GM12891 (cell line): ENCODE measurements at places on chromosomes 6 and 20.

DNA sequence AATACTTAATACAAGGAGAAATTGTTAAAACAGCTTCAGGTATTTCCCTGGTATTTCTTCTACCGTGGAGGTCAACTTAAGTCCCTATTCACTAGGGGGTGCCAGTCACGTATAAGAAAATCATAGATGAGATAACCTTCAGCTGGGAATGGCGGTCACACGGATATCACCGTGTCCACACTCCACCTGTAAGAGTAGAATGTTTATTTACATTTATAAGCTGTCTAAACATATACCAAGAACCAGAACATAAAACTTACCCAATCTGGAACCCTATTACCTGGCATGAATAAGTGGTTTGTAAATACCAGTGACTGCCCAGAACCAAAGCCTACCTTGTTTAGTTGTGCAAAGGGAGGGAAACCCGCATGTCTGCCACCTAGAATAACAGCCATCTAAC is 1.9 kb upstream of the ELOVL4 start:
- DNase-seq: no peak

GRCh38 chr6:9745966-9746365 is 668.9 kb downstream of the TFAP2A start:
- no peak for DNase-seq

DNA sequence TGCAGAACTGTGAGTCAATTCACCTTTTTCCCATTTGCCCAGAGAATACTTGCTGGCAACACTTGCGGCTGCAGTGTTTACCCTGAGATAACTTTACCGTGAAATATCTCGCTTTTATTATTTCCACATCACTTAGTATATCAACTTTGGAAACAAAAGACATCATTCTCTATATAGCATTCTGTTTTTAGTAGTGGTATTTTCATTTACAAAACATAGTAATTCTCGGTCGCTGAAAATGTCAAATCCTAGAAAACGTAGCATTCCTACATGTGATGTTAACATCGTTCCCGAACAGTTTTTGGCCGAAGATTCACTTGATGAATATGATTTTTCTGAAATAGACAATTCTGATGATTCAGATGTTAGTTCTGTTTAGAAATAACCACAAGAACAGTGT is 52.0 kb downstream of the NHLRC1 start:
- DNase-seq: no peak

DNA sequence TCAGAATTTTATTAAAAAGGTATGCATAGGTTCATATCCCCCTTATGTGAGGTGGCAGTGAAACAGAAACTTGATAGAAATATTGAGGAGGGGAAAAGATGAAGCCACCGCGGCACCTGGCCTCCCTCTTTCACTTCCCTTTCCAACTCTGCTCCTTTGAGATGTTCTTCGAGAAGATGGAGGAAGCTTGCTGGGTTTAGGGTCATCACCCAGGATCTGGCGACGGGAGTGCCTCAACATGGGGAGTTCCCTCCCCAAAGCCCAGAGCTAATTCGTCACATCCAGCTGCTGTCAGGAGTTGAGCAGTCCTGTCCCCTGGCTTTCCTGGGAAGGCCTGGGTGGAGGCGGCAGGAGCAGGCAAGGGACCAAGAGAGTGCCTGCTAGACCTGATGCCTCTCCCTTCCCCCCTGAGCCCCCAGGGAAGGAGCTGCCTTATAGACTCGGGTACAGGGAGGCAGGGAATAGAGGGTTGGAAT is 29.1 kb downstream of the RREB1 start:
- DNase-seq: no peak

- no peak for DNase-seq
These were observed 108.9 kb upstream of the EMILIN3 start for GRCh38 chr20:41475503-41475902.

GRCh38 chr20:58694241-58695083 is 1.9 kb downstream of the NPEPL1 start:
- no peak for DNase-seq

GRCh38 chr20:52817511-52817910 is 154.6 kb upstream of the TSHZ2 start:
- no peak for DNase-seq

DNA sequence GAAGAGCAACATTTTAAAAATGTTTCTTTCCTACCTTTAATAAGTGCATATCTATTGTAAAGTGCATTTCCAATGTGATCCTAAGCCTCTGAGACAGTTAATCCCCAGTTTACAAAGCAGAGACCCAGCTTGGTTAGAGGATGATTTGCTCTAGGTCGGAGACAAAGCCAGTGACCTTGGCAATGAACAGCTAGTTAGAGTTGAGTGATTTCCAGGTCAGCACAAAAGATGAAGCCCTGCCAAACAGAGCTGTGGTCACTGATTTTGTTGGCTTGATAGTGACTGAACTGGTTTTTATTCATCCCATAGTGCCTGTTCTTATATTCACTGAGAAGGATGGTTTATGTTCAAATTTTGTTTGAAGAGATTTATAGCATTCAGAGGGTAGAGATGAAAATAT is 56.6 kb upstream of the CD83 start:
- no peak for DNase-seq

GRCh38 chr6:38316099-38316868 is 323.4 kb downstream of the BTBD9 start:
- no peak for DNase-seq

DNA sequence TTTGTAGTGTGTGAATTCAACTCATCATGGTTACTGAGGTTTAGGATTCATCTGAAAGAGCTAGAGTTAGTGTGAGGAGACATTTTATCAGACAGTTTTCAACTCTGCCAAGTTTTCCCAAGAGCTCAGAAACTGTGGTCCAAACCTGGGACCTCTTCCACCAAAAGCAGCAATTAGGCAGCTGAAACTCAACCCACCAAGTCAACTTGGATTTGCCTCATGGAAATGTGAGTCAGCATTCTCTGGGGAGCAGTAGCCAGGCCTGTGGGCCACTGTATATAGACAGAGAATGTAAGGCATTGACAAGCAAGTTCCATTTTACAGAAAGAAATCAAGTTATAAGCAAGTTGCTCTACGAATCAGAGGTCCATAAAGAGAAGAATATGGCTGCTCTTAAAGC is 178.8 kb upstream of the HDDC2 start:
- DNase-seq: no peak

DNA sequence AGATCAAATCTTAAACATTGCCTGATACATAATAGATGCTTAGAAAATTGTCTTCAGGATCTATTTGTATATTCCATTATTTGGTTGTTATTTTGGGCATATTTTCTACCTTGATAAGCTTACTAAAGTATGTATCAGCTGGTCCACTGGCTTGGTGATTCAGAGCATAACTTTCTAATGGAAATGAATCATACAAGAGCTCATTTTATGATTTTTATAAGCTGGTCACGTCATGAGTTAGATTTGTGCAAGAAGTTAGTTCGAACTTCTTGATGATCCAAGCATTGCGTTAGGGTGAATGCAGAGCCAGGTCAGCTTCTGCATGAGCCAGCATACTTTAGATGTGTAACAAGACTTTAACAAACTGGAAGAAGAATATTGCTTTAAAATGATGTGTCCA is 144.5 kb upstream of the FLRT3 start:
- no peak for DNase-seq

DNA sequence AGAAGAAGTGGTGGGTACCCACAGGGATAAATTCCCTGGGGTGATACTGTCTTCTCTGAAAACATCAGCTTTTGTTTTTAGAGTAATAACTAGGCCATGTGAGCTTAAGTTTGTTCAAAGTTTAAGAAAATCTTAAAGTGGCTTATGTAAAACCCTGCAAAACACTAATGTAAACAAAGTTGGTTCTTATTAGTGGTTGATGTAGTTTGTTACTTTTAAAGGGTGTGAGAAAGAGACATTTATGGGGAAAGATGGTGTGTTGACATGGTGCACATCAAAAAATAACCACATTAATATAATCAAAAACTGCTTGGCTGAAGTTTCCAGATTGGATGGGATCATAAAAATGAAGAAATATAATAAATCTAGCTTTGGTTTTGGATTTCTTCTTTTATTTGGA is 119.9 kb downstream of the LAMP5 start:
- DNase-seq: no peak

DNA sequence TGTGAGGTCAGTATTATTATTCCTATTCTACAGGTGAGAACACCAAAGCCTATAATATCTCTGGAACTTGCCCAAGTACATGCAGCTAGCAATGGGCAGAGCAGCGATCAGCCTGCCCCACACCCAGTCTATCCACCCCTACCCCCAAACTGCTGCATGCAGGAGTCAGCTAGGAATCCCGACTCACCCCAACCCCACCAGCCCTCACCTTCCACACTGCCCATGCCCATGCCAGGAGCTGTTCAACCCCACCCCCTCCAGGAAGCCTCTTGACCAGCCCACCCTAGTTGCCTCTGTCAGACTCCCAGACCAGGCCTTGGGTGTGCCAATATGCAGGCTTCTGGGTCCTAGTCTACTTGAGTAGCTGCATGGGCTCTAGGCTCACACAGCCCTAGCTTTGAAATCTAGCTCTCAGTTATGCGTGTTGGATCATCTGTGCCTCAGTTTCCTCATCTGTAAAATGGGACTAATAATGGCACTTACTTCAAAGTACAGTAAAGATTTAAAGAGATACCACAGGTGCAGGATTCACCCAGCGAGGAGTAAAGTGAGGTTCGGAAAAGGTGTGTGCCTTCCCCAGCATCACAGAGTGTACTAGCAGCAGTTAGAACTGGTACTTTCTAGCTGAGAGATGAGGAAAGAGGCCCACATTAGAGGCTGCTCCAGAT is 173.2 kb downstream of the VEGFA start:
- DNase-seq: no peak

GRCh38 chr20:39270837-39271604 is 308.9 kb downstream of the DHX35 start:
- DNase-seq: no peak

DNA sequence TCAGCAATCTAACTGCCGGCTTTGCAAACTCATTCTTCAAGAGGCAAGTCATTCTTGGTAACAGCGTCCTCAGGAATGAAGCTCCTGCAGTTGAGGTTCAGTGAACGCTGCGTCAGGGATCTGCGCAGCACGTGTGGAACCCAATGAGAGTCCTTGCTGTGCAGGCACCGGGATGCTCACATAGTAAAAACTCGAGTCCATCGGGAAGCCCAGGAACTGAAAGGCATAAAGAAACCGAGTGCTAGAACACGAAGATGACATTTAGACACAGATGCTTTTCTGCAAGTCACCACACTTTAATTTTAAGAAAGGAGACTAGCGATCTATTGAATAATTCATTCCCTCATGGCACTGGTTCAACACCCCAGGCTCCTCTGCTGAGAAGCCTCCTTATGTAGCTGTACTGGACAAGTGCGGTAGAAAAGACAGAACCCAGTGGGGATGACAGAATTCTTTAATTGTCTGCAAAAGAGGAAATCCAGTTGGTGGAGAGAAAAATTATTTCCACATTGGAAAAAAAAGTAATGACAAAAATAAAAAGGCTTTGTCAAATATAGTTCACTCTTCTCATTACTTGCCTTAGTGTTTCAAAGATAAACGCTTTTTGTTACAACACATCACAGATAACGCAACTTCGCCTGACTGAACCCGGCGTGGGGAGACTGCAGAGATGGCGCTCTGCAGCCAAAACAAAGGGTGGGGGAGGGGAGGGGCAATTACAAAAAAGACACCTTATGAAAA is 1.9 kb upstream of the AFDN start:
- DNase-seq: no peak

GRCh38 chr6:167745670-167746389 is 80.9 kb upstream of the AFDN start:
- DNase-seq: no peak

DNA sequence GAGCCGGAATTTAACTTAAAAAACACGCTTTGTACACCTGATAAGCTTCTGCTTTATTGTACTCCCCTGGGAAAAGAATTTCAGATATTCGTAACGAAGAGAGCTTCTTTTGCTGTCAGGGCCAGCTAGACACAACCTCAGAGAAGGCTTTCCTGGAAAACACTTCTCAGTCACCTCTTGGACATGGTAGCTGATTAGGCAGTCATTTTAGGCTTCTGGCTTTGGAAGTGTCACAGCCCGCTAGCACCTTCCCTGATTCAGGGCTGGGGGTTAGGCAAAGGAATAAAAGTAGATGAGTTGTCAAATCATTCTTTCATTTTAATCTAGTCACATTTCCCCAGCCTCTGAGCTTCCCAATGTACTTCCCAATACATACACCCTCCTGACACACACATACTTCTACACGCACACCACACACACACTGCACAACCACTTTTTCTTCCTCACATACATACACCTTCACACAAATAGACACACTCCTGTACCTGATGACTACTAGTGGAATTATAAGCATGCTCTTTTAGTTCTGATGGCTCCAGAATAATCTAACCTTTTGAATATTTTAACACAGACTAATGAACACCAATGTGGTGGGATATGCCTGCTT is 34.9 kb upstream of the TINAG start:
- DNase-seq: no peak

- DNase-seq: no peak
These were observed 6.5 kb upstream of the ABHD12 start for GRCh38 chr20:25397096-25397495.

GRCh38 chr6:69868252-69868804 is 2.0 kb downstream of the COL19A1 start:
- DNase-seq: no peak

- DNase-seq: no peak
These were observed 70.0 kb downstream of the FAM50B start for GRCh38 chr6:3919130-3919628.

GRCh38 chr20:6836821-6837374 is 69.4 kb downstream of the BMP2 start:
- DNase-seq: no peak
